Activated CD4-positive, alpha-beta T cell treated with anti-CD3 and anti-CD28 coated beads, Interleukin-2, amount 10 ng/mL, durations not matched to agents 7 days and 5 days (primary cell): ENCODE measurements at places on chromosomes 4 and X. TPM values are rescaled to one million over a fixed set of nuclear protein-coding genes. Genes with fewer than 3 reads are reported as not detected.

GRCh38 chr4:98481167-98481566, 177.2 kb downstream of the TSPAN5 start:
- H3K4me3 ChIP-seq = no peak overlapping the region
- peaks cover 54% of the 10 kb centered on the region for H3K4me1 ChIP-seq
- no peaks in the 10 kb centered on the region for H3K27me3 ChIP-seq
- peaks cover 45% of the 10 kb centered on the region for H3K36me3 ChIP-seq
- H3K27ac ChIP-seq = peak overlapping the region; percentile 39

DNA sequence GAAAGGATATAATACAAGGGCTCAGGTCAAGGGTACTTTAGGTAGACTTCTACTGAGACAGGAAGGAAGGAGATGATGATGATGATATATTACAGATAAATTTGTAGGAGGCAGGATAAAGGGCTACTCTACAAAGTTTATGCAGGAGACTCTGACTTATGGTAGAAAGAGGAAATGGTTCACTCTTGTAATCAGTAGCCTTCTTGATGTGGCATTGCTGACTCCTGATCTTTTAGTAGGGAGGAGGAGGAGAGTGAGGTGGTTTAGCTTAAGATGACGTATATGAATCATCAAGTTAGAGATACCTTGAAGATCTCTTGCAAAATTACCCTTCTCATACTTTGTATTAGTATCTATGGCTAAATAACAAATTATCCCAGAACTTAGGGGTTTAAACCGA, 4.7 kb downstream of the BLTP1 start:
- H3K36me3 ChIP-seq = peaks cover 41% of the 10 kb centered on the region
- no peak overlapping the region for H3K4me3 ChIP-seq
- H3K27me3 ChIP-seq = no peaks in the 10 kb centered on the region
- peaks cover 41% of the 10 kb centered on the region for H3K4me1 ChIP-seq

DNA sequence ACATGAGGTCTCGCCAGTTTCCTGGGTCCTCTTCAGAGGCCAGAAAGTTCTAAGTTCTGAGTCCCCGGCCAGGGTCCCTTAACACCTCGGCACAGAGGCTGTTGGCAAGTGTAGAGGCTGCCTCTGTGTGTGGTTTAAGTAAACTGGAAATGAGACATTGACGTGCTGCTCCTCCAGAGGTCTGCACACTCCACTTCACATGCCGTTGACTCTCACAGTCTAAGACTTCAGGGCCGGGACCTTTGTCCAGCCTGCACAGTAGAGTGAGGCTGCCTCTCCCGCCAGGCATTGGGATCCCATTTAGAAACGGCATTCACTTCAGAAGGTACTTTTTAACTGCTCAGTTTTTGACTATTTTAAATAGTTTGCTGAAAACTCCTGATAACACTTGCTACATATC, 10.6 kb upstream of the TADA2B start:
- no peak overlapping the region for H3K27ac ChIP-seq
- peaks cover 3% of the 10 kb centered on the region for H3K4me1 ChIP-seq

DNA sequence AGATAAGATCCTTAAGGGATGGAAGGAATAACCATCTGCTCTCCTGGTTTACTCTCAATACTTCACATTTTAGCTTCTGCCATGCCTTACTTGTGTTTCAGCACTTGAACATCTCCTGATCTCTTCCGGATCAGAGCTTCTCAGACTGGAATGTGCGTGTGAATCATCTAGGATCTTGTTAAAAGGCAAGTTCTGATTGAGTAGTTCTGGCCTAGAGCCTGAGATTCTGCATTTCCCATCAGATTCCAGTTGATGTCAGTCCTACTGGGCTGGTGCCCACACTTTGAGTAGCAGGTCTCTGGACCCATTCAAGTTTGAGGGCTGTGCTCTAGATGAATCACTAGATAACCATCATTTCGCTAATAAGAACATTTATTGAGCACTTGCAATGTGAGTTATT, 20.0 kb downstream of the NDP start:
- H3K4me1 ChIP-seq = peaks cover 7% of the 10 kb centered on the region
- no peaks in the 10 kb centered on the region for H3K36me3 ChIP-seq
- no peak overlapping the region for H3K4me3 ChIP-seq
- DNase-seq = no peak

GRCh38 chr4:183840311-183840710, 64.8 kb upstream of the STOX2 start:
- DNase-seq = peak; percentile 72
- peaks cover 12% of the 10 kb centered on the region for H3K27me3 ChIP-seq
- no peaks in the 10 kb centered on the region for H3K4me1 ChIP-seq

DNA sequence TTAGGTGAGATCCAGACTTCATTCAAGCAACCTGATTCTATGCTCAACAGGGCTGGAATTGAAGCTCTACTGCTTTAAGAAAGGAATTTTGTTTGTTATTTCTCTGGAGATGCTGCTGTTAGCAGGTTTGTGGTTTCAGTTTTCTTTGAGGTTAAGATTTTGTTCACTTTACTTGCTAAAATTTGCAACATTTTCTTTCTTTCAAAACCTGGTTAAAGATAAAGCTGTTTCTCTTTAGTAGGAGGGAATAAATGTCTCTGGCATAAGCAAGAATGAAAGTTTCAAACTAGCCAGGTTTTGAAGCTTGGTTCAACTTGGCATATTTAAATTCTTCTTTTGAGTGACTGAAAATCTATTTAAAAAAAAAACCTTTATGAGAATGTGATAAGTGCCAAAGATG, 660.6 kb upstream of the NR3C2 start:
- DNase-seq = no peak
- H3K27me3 ChIP-seq = no peaks in the 10 kb centered on the region
- H3K27ac ChIP-seq = no peak overlapping the region
- no peaks in the 10 kb centered on the region for H3K36me3 ChIP-seq
- H3K4me1 ChIP-seq = no peaks in the 10 kb centered on the region

DNA sequence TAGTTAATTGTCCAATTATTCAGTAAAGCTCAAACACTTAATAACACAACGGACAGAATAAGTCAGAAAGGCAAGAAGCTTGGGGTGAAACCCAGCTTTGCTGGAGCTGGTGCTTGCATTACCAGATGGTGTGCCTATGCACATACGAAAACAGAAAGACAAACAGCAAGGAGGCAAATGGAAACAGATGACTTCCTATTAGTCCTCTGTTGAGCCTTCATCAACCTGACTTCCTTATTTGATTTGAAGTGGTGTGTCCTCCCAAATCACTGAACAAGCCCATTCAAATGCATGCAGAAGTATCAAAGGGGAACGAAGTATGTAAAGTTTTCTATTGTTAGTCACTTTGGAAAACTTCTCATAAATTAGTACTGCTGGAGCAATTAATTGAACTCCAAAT, 166.2 kb downstream of the ATP10D start:
- H3K4me1 ChIP-seq = no peaks in the 10 kb centered on the region
- no peak for DNase-seq
- no peak overlapping the region for H3K27ac ChIP-seq

DNA sequence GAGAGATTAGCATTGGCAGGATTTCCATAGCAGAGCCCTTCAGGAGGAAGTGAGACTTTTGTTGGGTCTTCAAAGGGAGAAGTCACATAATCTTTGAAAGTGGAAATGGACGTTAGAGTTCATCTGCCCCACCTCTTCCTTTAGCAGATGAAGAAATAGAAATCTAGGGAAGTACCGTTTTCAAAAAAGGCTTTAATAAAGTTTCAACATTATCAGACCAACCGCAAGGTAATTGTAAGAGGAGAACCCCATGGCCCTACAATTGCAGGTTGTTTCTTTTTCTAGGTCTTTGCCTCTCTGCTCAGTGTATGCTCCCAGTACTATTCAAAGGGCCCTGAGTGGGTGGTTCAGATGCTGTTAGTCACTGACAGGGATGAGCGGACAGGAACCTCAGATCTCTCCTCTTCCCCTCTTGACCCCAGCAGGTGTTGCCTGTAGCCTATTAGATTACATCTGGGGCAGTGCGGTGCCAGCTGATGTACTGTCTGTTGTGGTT, 48.6 kb upstream of the AP1S2 start:
- DNase-seq = no peak
- H3K4me1 ChIP-seq = no peaks in the 10 kb centered on the region
- H3K36me3 ChIP-seq = no peaks in the 10 kb centered on the region
- H3K27me3 ChIP-seq = no peaks in the 10 kb centered on the region
- no peak overlapping the region for H3K4me3 ChIP-seq

GRCh38 chr4:174835536-174835935, 6.5 kb upstream of the GLRA3 start:
- no peaks in the 10 kb centered on the region for H3K36me3 ChIP-seq
- no peaks in the 10 kb centered on the region for H3K27me3 ChIP-seq
- H3K4me1 ChIP-seq = no peaks in the 10 kb centered on the region
- no peak overlapping the region for H3K4me3 ChIP-seq

- no peak overlapping the region for H3K27ac ChIP-seq
- no peaks in the 10 kb centered on the region for H3K36me3 ChIP-seq
- peaks cover 4% of the 10 kb centered on the region for H3K27me3 ChIP-seq
- no peak overlapping the region for H3K4me3 ChIP-seq
- DNase-seq = no peak
These were observed 13.6 kb downstream of the TSPAN6 start for GRCh38 chrX:100623001-100623400.

DNA sequence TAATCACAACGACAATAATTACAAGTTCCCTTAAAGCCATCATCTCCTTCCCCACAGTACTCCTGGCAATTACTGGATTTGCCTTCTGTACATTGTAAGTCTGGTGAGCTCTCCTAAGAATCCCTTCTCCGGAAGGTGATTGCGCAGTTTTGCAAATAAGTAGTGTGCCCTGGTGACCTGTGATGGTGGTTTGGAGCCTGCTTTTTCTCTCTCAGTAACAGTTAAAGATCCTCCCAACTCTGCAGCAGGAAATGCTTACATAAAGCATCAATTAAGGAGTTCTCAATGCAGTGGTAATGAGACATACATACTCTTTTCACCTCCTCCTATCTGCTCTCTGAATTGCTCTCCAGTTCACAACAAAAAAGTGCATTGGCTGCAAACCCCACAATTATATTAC, 159.7 kb downstream of the SH2D1A start:
- no peaks in the 10 kb centered on the region for H3K27me3 ChIP-seq
- peaks cover 4% of the 10 kb centered on the region for H3K4me1 ChIP-seq
- no peak overlapping the region for H3K27ac ChIP-seq
- no peaks in the 10 kb centered on the region for H3K36me3 ChIP-seq

- no peak overlapping the region for H3K4me3 ChIP-seq
- no peak overlapping the region for H3K27ac ChIP-seq
- no peaks in the 10 kb centered on the region for H3K27me3 ChIP-seq
These were observed 153.9 kb downstream of the PCDH18 start for GRCh38 chr4:137378393-137378792.

DNA sequence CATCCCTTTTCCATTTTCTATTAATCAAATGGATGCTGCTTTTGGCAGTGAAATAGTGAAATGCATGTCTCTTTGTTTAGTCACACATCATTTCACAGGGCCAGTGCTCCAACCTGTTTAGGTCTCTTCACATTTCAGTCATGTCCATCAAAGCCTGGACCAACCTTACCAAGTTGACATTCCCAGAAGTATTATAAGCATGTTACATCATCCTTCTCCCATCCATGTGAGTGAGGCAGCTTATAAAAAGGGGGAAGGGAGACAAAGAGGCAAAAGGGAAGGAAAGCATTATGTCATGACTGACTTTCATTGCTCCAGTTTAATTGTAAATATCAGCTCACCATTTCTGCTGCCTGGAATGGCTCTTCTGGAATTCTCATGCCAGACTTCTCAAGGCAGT, 94.4 kb downstream of the NWD2 start:
- no peak for DNase-seq
- H3K4me1 ChIP-seq = no peaks in the 10 kb centered on the region
- H3K27me3 ChIP-seq = no peaks in the 10 kb centered on the region
- no peak overlapping the region for H3K27ac ChIP-seq
- H3K4me3 ChIP-seq = no peak overlapping the region

- H3K27me3 ChIP-seq = peaks cover 13% of the 10 kb centered on the region
- no peak overlapping the region for H3K27ac ChIP-seq
- DNase-seq = no peak
- H3K4me1 ChIP-seq = no peaks in the 10 kb centered on the region
These were observed 105.3 kb upstream of the TMEM150C start for GRCh38 chr4:82666970-82667665.

- no peak overlapping the region for H3K4me3 ChIP-seq
- H3K36me3 ChIP-seq = no peaks in the 10 kb centered on the region
- no peaks in the 10 kb centered on the region for H3K4me1 ChIP-seq
- H3K27me3 ChIP-seq = no peaks in the 10 kb centered on the region
- no peak overlapping the region for H3K27ac ChIP-seq
- DNase-seq = no peak
These were observed 51.4 kb upstream of the BCLAF3 start for GRCh38 chrX:20042221-20042620.

- DNase-seq = no peak
- H3K27ac ChIP-seq = no peak overlapping the region
- no peaks in the 10 kb centered on the region for H3K4me1 ChIP-seq
- no peak overlapping the region for H3K4me3 ChIP-seq
- no peaks in the 10 kb centered on the region for H3K27me3 ChIP-seq
- no peaks in the 10 kb centered on the region for H3K36me3 ChIP-seq
These were observed 329.4 kb downstream of the KLHL4 start for GRCh38 chrX:87846956-87847355.

DNA sequence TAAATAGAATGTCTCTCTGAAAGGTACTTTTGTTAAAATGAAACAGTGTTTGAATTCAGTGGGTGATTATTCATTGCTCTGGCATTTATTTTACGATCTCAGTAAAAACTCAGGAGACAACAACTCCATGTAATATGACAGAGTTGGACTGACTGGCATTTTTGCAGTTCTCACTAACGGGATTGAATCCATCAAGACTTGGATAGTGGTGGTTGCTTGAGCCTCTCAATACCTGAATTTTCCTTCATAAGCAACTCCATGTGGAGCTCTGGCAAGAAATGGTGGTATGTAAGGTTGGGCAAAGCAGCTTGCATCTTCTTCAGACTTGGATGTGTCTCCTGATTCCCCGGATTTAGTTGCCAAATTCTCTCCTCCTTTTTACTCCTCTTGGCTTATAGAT, 72.7 kb downstream of the FRMPD4 start:
- no peak overlapping the region for H3K27ac ChIP-seq
- no peak for DNase-seq
- no peak overlapping the region for H3K4me3 ChIP-seq
- no peaks in the 10 kb centered on the region for H3K27me3 ChIP-seq
- no peaks in the 10 kb centered on the region for H3K36me3 ChIP-seq

DNA sequence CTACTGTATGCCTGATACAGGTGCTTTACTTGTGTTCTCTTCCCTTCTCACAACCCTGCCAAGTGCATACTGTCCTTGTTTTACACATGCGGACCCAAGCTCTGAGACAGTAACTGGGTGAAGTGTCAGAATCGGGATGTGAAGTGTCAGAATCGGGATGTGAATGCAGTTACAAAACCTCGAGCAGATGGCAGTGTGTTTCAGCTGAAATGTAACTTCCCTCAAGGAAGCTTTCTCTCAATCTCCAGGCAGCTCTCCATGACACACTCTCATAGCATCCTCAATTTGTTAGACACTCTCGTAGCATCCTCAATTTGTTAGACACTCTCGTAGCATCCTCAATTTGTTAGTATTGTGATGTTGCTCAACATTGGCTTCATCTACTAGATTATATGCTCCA, 1.1 kb upstream of the HPSE start:
- peaks cover 22% of the 10 kb centered on the region for H3K27me3 ChIP-seq
- H3K27ac ChIP-seq = no peak overlapping the region
- H3K36me3 ChIP-seq = peaks cover 18% of the 10 kb centered on the region
- no peak for DNase-seq
- peak overlapping the region; percentile 88 for H3K4me3 ChIP-seq

- H3K4me1 ChIP-seq = no peaks in the 10 kb centered on the region
- no peak for DNase-seq
- H3K4me3 ChIP-seq = no peak overlapping the region
These were observed 151.8 kb downstream of the SMIM20 start for GRCh38 chr4:26065833-26066232.

The SYNPO2 gene
- 1.2 TPM for total RNA-seq

The USP26 gene
- total RNA-seq = not detected

The OPRPN gene
- not detected for total RNA-seq

The SPOCK3 gene
- not detected for total RNA-seq

The NLGN3 gene
- total RNA-seq = 1.6 TPM

The TMEM144 gene
- total RNA-seq = not detected

The MAGEC3 gene
- total RNA-seq = not detected

The EVC gene
- 1.3 TPM for total RNA-seq

The ZGRF1 gene
- total RNA-seq = 40.0 TPM

The DIPK2B gene
- not detected for total RNA-seq
